ENCODE measurements at places on chromosomes 11 and 22.

- DNase-seq, result no peak
These were observed 19.8 kb upstream of the PRAME start for GRCh38 chr22:22578702-22579424.

GRCh38 chr11:127485541-127485940, 485.0 kb upstream of the KIRREL3 start:
- DNase-seq, result no peak

- DNase-seq, result no peak
These were observed 193.1 kb upstream of the LARGE1 start for GRCh38 chr22:34113381-34113780.

GRCh38 chr11:95279921-95280868, 49.2 kb upstream of the SESN3 start:
- DNase-seq, result no peak

GRCh38 chr11:134062265-134063123, 6.4 kb upstream of the JAM3 start:
- DNase-seq, result no peak

- no peak for DNase-seq
These were observed 649 bp downstream of the PRRG4 start for GRCh38 chr11:32830413-32830738.

DNA sequence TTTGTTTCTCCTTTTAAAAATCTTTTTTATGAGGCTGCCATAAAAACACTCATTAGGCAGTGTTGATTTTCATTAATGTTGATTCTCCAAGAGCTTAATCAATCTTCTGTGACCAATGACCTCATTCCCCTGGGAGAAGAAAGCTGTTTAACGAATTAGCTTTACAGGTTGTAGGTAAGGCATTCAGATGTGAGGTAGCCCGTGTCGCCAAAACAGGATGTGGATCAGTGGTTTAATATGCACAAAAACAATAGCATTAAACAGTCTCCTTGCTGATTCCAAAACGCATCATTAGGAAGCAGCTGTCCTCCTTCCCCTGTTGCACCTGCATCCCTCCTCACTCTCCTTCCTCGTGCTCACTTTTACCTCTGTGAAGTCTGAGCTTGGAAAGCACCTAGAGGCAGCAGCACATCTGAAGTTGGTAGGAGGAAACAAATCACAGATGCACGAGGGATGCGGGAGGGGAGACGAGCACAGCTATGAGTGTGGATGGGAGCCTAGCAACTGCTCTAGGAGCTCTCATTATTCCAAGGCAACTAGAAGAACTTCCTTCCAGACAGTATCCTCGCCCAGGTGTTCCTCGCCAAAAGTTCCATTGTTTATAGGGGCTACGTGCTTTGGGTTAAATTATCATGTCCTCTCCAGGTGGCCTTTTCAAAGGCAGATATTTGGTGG, 179.4 kb upstream of the SNX19 start:
- no peak for DNase-seq

- DNase-seq, result no peak
These were observed 264.7 kb upstream of the SESN3 start for GRCh38 chr11:95495706-95496105.

- no peak for DNase-seq
These were observed 103.7 kb downstream of the ZBTB16 start for GRCh38 chr11:114163229-114163631.

GRCh38 chr11:27904358-27905055, 203.4 kb downstream of the KIF18A start:
- DNase-seq, result no peak

DNA sequence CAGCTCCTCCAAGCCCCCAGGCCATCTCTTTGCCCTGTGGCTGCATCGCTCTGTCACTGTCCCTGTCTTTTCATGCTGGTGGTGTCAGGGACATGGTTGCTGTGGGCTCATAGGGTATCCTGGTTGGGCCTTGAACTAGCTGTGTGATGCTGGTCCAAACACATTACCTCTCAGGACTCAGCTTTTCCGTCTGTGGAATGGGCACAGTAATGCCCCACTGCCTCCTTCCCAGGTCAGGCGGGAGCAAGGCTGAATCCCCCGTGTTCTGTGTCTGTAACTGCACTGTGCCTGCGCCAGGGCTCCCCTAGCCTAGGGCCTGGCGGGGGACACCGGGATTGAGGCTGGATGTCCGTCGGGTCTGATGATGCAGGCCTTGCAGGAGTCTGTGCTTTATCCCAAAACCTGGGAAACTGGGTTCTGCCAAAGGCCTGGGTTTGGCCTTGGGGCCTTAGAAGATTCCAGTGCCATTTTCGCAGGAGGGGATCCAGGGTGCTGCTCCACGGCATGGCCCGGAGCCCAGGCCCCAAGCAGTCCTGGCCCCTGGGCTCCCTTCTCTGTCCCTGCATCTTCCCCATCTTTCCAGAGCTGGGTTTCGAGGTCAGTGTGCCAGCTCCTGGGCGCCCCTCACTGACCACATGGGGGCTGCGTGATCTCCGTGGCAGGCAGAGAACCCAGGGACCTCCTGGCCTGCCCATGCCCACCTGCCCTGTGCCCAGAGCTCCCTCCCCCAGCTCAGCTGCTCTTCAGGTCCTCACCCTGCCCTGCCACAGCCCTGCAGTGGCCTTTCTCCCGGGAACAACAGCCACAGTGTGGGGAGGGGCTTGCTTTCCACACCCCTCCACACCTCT, 32.7 kb upstream of the CELSR1 start:
- no peak for DNase-seq

- DNase-seq, result no peak
These were observed 201.0 kb upstream of the NAV2 start for GRCh38 chr11:19511413-19512183.

GRCh38 chr11:14499178-14499559, 442 bp downstream of the COPB1 start:
- DNase-seq, result no peak

DNA sequence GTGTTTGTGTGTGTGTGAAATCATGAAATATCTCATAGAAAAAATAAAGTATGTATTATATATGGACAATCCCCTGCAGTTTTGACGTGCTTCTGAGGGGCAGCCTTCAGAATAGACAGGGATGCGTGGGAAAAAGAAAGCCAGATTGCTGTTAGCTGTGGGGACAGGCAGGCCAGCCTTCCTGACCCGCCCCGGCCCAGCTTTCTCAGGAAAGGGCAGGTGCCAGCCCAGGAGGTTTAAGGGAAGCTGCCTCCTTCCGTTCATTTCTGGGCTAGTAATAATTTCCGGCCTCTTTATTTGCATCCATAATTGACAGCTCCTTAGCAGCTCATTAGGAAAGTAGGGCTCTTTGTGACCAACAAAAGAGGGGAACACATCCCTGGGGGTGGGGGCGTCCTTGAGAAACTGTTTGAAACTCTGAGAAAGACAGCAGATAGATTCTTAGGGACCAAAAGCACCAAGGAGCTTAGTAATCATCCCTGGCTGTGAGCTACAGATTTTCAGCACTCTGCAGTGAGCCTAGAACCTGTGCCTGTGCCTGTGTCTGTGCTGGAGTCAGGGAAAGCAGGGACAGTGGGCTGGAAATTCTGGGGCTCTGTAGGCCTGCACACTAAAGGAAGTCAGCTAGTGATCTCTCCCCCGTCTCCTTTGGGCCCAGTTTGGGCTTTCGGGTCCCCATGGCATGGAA, 632.9 kb upstream of the CADM1 start:
- no peak for DNase-seq

All from Jurkat, Clone E6-1 (cell line).